ENCODE measurements at places on chromosomes 3 and 15.

- peak; percentile 87 for DNase-seq
These were observed 30.8 kb upstream of the MAP3K13 start for GRCh38 chr3:185332026-185332735.

- DNase-seq = no peak
These were observed 203.8 kb downstream of the TCF12 start for GRCh38 chr15:57122080-57122840.

DNA sequence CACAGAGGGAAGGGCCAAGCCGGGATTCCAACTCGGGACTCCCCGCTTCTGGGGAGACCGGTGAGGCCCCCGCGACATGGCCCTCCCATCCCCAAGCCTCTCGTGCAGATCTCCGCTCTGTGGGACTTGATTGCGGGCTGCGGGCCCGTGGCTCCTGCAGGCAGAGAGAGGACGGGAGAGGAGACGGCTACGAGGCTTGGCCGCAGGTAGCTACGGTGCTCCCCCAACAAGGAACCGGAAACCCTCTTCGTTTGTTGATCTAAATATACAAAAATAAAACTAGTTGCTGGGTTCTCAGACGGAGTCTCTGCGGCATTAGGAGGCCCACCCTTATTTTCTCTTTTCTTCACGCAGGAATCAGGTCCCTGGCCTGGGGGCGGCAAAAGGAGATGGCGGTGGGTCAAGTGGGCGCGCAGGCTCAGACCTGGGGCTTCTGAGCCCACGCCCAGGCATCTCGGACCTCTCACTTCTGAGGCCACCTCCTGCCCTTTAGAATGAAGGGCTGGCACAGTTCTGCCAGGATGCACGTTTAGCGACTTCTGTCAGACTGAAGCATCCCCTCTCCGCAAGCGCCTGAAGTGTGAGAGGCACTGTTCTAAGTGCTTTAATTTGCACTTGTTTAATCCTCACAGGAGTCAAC, 10.9 kb downstream of the GNB5 start:
- no peak for DNase-seq

DNA sequence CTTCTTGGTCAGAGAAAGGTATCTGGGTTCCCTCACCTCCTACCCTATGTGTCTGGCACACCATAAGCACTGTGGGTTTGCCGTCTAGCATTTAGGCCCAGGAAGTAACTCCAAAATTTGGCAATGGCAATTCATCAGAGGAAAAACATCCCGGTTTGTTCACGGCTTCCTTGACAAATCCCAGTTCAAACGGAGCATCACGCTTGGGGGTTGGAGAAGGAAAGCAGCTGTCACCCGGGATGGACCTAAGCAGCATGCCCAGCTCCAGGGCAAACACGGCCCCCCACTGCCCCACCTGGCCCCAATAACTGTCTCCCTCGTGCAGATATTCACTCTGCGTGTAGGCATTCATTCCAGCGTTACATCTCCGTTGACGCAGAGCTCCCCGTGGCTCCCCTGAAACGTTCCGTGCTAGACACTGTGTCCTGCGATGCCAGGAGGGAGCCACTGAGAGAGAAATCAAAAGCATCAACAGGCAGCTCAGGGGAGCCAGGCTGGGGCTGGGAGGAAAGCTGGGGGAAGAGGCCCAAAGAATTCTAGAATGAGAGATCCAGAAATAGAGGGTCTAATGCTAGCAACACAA, 41.4 kb downstream of the NTRK3 start:
- DNase-seq = no peak

- no peak for DNase-seq
These were observed 18.2 kb upstream of the ADPGK start for GRCh38 chr15:72801590-72802325.

GRCh38 chr15:67184208-67184925, 70.1 kb downstream of the AAGAB start:
- no peak for DNase-seq

DNA sequence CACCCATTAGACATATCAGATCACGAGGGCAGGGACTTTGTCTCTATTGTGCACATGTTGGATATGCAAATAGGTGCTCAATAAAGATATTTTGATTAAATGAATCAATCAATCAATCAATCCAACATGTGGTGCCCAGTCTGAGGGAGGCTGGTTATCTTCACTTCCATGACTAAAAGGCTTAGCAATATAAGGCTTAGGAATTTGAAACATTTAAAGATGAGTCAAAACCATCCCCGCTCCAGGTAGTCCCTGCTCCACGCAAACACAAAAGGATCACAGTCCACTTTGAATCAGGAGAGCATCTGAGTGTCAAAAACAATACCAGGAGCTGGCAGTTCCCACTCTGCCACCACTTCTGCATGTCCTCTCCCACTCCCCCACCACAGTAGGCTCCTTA, 25.8 kb upstream of the PRICKLE2 start:
- no peak for DNase-seq

DNA sequence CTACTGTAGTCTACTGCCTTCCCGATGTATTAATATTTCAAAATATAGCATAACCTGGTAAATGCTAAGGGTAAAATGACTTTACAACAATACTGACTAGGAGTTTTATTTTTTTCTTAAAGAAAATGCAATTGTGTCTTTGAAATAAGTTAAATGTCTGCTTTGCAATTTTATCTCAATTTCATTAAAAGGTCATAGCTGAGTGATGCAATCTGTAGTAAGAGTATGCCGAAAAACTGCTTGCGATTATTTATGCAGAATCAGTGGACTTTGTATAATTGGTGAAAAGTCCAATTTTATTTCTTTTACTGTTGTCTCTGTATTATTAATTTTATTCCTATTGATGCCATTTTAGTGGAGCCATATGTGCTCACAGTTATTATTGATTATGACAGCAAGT, 1143.6 kb upstream of the EPHA6 start:
- no peak for DNase-seq

DNA sequence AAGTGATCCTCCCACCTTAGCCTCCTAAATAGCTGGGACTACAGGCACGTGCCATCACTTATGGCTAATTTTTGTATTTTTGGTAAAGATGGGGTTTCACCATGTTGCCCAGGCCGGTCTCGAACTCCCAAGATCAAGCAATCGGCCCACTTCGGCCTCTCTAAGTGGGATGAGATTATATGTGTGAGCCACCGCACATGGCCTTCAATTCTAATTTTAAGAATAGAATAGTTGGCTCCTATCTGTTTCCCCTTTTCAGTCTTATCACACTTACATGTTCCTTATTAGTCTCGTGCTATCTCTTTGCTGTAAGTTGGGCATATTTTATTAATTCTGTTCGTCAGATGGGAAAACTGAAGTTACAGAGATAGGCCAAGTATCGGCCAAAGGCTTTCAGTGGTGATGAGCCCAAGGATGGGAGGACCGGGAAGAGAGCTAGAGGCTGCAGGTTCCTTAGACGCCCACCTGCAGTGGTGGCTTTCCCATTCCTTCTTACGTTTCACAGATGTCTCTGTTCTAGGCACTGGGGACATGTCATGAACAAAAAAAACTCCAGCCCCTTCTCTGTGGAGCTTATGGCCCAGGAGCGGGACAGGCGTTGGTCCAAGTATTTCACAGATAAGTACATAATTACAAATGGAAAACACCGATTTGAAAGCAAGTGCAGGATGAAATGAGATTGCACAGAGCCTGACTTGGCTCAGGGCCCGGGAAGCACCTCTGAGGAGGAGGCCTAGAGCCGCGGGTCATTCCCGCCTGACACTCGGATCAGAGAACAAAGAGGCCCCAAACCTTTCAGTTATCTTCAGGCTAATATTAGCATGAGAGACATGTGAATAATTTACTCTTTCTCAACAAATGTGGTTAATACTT, 91.1 kb upstream of the KLF13 start:
- DNase-seq = peak; percentile 41

GRCh38 chr3:156492801-156493261, 62.1 kb downstream of the SSR3 start:
- DNase-seq = no peak
